T-helper 1 cell (primary cell): ENCODE measurements at places on chromosomes 16 and 17.

DNA sequence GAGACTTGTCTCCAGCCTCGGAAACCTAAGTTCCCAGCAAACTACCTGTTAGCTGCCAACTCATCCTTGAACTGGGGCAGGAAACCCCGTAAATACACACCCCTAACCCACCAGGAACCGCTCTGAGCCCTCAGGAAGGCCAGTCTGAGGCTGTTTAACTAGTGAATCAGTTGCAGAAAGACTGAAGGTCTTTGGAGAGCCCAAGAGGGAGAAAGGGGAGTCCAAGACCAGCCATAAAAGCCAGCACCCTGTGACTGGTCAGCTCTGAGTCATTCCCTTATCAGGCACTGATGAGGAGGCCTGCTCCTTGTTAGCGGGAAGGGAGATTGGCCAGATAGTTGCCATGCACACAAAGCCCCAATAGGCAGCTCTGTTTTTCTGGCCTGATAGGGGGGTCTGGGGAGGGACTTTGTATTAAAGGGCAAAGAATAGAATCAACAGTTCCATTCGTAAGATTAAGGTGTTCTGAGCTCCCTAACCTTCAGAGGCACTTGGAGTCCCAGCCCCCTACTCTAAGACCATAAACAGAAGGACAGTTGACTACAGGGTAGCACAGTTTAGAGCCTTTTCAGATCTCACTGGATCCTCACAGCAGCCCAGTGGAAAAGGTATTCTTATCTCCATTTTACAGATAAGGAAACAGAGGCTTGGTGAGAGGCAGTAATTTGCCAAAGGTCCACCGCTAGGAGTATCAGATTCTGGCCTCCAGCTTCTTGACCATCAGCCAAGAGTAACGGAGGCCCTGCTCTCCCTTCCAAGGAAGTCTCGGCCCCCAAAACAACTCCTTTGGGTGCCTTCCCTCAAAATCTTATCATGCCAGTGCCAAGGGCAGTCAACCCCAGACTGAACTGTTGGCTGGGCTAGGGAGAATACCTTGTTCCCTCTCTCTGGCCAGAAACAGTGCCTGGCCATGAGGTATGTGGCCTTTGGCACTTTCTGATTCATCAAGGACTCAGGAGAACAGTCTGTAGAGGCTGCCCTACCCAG lies 2.2 kb upstream of the KRT19 start:
- DNase-seq = no peak

DNA sequence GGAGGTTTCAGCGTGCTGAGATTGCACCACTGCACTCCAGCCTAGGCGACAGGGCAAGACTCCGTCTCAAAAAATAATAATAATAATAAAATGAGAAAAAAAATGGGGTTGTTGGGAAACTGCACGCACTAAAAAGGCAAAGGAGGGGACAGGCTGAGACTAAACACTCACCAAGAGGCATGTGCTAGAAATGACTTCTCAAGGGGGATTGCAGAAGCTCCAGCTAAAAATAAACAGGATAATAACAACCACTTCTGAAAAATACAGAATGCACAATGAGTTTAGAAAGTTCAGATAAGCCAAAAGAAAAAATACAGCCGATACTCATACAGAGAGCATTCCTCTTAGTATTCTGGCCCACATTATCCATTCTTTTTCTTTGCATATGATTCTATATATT lies 15.1 kb upstream of the TIMP2 start:
- DNase-seq = no peak

- DNase-seq = no peak
Measured at GRCh38 chr16:84331998-84332780, 36.1 kb upstream of the ATP2C2 start.

DNA sequence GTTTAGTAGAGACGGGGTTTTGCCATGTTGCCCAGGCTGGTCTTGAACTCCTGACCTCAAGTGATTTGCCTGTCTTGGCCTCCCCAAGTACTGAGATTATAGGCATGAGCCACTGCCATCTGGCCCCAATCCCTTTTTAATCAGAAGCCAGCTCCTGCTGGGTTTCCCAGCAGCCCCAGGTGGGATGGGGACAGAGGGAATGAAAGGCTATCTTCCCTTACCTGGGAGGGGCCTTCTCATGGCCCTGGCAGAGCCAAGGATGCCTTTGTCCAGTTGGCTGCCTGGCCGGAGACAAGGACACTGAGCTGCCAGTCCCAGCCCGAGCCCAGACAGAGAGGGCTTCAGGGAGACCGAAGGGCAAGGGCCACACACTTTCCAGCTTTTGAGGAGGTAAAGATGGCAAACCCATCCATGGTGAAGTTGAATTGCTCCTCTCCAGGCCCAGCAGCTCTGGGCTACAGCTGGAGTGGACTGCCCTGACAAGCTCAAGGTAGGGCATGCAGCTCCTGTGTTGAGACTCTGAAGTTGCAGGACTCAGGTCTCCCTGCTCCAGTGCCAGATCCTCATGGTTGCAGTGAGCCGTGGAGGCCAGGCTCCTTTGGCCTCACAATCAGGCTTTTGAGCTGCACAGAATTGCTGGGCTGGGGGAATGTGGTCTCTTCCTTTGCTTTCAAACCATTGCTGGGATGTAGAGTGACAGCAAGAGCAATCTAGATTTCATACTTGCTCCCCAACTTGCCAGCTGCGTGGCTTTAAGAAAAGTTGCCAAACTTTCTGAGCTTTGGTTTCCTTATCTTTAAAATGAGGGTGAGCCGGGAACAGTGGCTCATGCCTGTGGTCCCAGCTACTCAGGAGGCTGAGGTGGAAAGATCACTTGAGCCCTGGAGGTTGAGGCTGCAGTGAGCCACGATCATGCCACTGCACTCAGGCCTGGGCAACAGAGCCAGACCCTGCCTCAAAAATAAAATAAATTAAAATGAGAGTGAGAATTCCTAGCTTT lies 44.5 kb upstream of the IL34 start:
- DNase-seq = no peak

- DNase-seq = no peak
Measured at GRCh38 chr17:33352526-33352925, 59.4 kb upstream of the ASIC2 start.

GRCh38 chr17:15303851-15304250 lies 37.5 kb downstream of the TEKT3 start:
- DNase-seq = no peak

- DNase-seq = no peak
Measured at GRCh38 chr16:745739-746138, 4.9 kb upstream of the CIAO3 start.

GRCh38 chr17:51833045-51833444 lies 325.5 kb downstream of the CA10 start:
- DNase-seq = no peak

- no peak for DNase-seq
Measured at GRCh38 chr17:55420067-55420775, 1.4 kb downstream of the MMD start.

GRCh38 chr16:81077076-81077940 lies at the start of gene C16orf46:
TSS of gene C16orf46 (minus strand) at chr16:81077238. CDS start at chr16:81063955, 13,283 bp downstream.
- peak; percentile 89 for DNase-seq

DNA sequence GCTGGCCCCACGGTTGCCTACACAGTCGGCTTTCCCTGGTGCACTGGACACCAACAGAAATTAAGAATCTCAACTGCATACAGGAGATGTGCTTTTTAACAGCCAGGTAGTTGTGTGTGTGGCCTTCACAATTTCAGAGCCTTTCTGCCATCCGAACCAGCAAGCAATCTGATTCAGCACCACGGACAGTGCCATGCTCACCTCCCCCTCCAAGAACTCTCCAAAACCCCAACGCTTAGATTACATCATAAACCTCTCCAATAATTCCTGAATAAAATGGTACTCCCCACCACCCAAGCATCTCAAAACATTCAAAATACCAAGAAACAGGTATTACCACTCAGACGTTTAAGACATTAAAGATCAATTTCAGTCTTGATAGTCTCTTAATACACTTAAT lies 31.8 kb downstream of the USP7 start:
- peak; percentile 37 for DNase-seq

DNA sequence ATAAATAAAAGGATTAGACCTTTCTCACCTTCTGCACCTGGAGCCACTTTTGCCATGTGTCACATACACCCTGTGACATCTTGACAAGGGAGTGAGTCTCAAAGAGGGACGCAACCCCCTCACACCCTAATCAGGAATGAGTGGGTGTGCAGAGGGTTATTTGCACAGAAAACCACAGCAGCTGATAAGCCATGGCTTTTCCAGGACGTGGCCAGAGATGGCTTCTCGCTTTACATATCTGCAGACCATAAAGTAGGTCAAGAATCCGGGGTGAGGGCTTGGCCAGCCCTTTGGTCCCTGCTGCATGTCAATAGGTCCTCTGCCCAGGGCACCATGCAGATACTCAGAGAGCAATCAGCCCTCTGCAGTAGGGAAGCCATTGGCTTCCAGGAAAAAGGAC lies 2.4 kb upstream of the CD300LF start:
- no peak for DNase-seq

DNA sequence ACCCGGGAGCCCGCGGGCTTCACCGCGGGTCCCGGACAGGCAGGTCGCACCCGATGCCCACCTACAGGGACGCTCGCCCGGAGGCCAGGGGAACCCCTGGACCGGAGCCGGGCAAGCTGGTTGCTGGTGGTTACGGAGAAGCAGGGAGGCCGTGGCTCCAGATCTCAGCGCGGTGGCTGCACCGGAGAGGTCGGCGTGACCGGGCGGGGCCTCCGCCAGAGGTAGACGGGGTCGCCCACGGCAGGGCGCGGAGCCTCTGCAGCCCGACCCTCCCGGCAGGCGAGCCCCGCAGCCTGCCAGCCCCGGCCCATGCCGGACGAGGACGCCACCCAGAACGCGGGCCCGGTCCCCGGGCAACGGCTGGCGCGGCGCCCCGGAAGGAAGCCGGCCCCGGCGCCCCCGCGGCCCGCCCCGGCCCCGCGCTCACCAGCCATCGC lies 341 bp downstream of the PCYT2 start:
- no peak for DNase-seq

DNA sequence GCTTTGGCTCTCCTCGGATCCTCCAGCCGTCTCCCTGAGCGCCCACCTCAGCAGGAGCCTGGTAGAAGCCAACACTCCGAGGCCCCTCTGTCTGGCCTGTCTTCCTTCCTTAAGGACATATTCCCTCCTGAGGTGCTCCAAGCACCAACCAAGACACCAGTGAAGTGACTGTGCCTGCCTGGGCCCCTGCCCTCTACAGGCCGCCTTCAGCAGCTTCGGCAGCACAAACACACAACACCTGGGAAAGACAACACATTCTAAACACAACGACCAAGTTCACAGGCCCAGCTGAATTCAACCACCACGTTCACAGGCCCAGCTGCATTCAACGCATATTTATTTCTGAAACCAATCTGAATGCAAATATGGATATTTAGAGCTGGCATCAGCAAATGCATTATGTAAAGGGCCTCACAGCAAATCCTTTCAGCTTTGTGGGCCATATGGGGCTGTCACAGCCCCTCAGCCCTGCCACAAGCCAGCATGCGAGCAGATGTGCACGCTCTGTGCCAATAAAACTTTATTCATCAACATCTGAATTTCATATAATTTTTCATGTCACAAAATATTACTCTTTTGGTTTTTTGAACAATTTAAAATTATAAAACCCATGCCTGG lies 12.2 kb downstream of the GALNS start:
- DNase-seq = no peak

GRCh38 chr17:40456396-40456951 lies 13.2 kb downstream of the IGFBP4 start:
- DNase-seq = no peak

GRCh38 chr16:57785385-57785784 lies 16.9 kb downstream of the KIFC3 start:
- DNase-seq = no peak

DNA sequence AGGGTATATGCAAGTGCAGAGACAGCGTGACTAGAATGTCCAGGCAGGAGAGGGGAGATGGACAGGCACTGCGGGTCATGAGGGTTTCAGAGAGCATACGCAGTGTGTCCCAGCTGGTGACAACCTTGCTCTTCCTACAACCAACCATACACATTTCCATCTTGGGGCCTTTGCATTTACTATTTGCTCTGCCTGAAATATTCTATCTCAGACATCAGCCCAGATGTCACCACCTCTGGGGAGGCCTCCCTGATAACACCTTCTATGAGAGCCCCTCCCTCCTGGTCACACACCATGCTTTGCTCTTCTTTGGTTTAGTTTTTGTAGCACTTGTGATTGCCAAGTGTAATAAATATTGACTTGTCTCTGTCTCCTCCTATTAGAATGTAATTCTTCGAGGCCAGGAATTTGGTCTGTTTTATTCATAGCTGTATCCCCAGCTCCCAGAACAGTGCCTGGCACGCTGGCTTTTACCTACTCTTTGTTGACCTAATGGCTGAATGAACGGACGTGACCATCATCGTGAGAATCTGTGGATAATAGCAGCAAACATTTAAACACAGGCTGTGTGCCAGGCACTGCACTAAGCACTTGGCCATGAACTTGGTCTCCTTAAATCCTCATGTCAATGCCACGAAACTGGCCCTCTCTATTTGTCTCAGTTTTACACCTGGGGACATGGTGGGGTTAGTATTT lies 51.9 kb downstream of the PLCG2 start:
- no peak for DNase-seq

GRCh38 chr16:54411544-54411943 lies 125.0 kb upstream of the IRX3 start:
- DNase-seq = no peak

- no peak for DNase-seq
Measured at GRCh38 chr16:72889616-72890582, 158.0 kb downstream of the ZFHX3 start.

- DNase-seq = no peak
Measured at GRCh38 chr17:57644326-57644725, 100.8 kb downstream of the CCDC182 start.

- no peak for DNase-seq
Measured at GRCh38 chr16:2858245-2859025, 465 bp upstream of the PRSS22 start.

GRCh38 chr17:39213852-39214251 lies 11.9 kb downstream of the STAC2 start:
- no peak for DNase-seq

DNA sequence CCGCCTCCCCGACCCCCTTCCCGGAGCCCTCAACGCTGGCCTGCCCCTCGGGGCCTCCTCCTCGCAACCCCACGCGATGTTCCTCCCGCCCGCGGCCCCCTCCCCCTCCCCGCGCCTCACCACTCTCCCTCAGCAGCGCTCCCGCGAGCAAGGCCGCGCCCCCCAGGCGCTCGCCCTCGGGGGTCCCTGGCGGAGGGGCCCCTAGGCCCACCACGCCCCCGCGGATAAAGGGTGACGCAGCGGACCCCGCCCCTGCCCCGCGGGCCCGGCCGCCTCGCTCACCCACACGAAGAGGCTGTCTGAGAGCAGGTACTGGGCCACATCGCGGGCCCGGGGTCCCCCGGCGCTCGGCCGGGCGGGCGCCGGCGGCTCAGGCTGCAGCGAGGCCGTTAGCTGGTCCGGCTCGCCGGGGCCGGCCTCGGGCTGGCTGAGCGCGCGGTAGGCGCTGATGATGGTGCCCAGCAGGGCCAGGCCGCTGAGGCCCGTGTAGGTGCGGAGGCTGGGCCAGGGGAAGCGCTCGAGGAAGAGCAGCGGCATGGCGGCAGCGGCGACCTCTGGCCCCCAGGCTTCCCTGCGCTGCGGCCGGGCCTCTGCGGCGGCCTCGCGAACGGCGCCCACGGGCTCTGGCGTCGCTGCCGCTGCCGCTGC lies 430 bp downstream of the AMFR start:
- peak; percentile 41 for DNase-seq

GRCh38 chr16:47387026-47387734 lies 73.7 kb downstream of the ITFG1 start:
- no peak for DNase-seq
